Subcutaneous preadipocyte (primary cell): ENCODE measurements at places on chromosomes 11 and 22. TPM values are rescaled to one million over a fixed set of nuclear protein-coding genes. Genes with fewer than 3 reads are reported as not detected.

Gene APOBEC3H
- 0.37 and 0.59 TPM in 2 replicates for total RNA-seq

Gene DLAT
- total RNA-seq: 47.4 and 69.0 TPM in 2 replicates

Gene TREH
- not detected in 2 replicates for total RNA-seq

Gene GNAZ
- 1.8 and 3.1 TPM in 2 replicates for total RNA-seq

Gene ELP4
- total RNA-seq: 17.3 and 21.1 TPM in 2 replicates

Gene DDX25
- total RNA-seq: not detected in 2 replicates

Gene FOLR3
- total RNA-seq: 0.39 and 1.1 TPM in 2 replicates

Gene FANCF
- 9.0 and 9.2 TPM in 2 replicates for total RNA-seq

Gene TRIM22
- total RNA-seq: 49.7 and 86.0 TPM in 2 replicates

Gene FAM180B
- total RNA-seq: 0.37 TPM in 1 of 2 replicates, not detected in the other

Gene POU2AF1
- not detected in 2 replicates for total RNA-seq

Gene GAS2L1
- total RNA-seq: 11.0 and 12.3 TPM in 2 replicates

Gene USP2
- total RNA-seq: under 0.01 TPM in 1 of 2 replicates, not detected in the other
